Left renal pelvis (tissue), 4 donors: ENCODE measurements at places on chromosomes 12 and 14.

GRCh38 chr12:113194971-113195391, 9.5 kb downstream of the RITA1 start:
- DNase-seq = no peak

DNA sequence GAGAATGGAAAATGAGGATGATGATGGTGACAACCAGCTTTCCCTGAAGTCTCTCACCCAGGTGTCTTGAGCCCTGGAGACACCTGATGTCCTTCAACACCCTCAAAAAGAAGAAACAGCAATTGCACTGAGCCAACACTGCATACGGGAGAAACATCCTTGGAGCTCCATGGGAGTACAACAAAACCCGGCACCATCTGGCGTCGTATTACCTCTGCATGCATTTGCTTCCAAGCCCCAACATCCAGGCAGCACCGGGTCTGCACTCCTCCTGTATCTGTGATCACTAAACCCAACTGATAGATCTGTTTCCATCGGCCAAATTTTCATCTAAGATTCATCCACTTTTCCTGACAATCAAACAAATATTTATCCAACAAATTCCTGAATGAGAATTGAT, 249.9 kb downstream of the DPF3 start:
- no peak for DNase-seq

- DNase-seq = no peak
These were observed 5.9 kb downstream of the DGLUCY start for GRCh38 chr14:91119556-91120311.

GRCh38 chr12:107843351-107844311, 69.1 kb downstream of the ASCL4 start:
- no peak for DNase-seq

DNA sequence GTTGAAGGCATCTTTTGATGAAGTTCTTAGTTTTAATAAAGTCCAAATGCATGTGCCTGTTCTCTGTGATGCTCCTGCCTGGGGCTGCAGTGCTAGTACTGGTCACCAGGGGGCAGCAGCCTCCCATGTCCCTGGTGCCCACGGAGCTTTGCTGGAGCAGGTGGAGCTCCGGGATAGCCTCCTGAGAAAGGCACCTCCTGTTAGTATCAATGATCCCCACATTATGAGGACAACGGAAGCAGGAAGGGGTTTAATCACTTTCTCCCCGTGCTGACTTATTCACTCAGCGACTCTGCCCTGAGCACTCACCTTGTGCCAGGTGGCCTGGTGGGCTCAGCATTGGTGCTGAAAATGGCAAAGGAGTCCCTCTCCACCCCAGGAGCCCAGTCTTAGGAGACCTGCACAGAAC, 123.0 kb upstream of the PZP start:
- no peak for DNase-seq

- no peak for DNase-seq
These were observed 2.5 kb downstream of the P2RX2 start for GRCh38 chr12:132620899-132621656.

- no peak for DNase-seq
These were observed 13.9 kb upstream of the ERC1 start for GRCh38 chr12:977156-977555.

- DNase-seq = no peak
These were observed 17.4 kb upstream of the DRAM1 start for GRCh38 chr12:101859664-101860607.

DNA sequence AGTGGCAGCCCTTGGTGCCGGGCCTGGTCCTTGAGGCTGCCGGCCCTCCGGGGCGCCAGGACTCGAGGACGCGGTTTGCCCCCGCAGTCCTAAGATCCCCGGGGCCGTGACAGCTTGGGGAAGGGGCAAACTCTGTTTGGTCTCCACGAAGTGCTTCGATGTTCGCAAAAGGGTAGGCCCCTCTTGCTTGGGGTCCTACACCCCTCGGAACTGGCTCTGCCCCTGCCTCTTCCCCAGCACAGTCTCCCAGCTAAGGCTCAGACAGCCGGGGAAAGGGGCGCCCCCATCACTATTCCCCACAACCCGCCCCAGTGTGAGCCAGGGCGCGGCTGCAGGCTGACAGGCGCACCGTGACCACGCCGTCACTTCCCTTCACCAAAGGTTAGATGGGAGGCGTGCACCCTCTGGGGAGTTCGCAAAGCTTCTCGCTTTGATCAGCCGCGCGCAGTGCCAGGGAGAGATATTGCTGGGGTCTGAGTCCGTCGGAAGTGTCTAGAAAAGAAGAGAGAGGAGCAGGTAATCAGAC, 7.2 kb upstream of the OTX2 start:
- no peak for DNase-seq

DNA sequence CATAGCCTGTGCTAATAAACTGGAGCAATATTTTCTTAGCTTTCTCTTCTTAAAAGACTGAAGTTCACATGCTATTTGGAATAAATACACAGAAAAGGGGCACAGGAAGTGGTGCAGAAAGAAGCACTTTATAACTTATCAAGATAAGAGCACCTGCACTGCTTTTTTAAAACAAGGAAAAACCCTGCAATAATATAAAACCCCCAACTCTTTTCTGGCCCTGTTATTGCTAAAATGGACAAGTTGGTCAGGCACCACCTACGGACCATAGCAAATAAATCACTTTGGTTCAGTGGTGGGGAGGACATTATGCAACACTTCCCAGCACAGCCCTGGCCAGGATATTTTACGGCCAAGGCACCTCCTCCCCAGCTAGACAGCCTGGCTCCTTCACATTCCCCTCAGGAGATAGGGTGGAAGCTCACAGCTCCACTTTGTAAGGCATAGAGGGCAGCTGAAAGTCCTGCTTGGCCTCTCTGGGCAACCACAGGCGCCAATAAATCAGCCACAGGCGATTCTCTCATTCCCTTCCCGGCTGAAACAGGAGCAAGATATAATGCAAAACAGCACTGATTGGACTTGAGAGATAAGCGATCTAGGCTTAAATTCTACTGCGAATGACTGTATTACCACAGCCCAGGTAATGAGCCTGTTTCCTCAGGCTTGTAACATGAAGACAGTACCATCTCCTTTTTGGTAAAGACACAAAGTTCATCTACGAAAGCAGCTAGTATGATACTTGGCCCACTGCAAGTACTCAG, 2.0 kb downstream of the ZBTB25 start:
- no peak for DNase-seq

DNA sequence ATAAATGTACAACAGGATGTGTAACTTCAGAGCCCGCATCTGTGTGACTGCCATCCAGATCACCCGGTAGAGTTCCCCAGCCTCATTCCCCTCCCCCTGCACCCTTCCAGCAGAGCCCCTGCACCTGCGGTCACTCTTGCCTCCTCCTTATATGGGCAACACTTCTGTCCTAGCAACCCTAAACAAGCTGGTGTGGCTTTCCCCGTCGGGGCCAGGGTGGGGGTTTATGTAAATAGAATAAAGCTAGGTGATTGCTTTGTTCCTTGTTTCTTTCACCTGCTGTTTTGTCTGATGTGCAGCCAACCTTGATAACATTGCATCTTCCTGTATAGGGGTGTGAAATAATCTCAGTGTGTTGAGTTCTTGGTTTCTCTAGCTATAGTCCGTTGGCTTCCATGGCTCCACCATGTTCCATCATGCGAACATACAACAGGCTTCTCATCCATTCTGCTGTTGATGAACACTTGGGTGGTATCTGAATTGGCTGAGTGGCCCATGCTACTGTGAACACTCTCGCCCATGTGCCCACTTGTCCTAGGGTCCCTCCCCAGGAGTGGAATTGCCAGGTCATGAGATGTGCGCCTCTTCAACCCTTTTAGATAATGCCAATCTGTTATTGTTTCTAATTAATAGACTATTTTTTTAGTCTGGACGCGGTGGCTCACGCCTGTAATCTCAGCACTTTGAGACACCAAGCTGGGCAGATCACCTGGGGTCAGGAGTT, 102.2 kb downstream of the KIF26A start:
- DNase-seq = no peak

- DNase-seq = no peak
These were observed 6.0 kb downstream of the B4GALNT1 start for GRCh38 chr12:57626921-57627445.

GRCh38 chr12:52390739-52391617, 5.5 kb upstream of the KRT84 start:
- DNase-seq = no peak

DNA sequence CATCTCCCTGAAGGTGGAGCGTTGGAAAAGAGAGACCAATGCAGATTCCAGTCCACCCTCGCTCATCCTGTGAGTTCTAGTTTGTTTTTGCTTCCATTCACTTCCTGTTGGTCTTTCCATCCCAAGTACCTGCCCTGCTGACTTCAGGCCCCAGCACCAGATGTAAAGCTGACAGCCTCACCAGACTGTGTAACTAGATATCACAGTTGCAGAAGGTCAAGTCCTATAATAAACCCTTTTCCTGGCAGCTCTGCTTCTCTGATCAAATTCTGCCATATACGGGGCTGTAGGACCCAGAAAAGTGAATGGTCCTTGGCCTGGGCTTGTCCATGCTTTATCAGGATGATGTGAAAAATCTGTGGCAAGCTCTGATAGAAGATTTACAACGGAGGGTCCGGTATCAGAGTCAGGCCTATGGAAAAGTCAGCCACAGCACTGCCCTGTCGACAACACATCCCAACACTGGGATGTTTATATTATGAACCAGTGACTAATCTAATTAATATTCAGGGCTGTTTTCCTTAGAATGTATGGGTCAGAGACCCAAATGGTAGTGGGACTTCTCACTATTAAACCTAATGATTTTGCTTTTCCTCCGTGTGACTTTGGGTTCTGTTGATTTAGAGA, 42.1 kb downstream of the CCDC175 start:
- DNase-seq = no peak

DNA sequence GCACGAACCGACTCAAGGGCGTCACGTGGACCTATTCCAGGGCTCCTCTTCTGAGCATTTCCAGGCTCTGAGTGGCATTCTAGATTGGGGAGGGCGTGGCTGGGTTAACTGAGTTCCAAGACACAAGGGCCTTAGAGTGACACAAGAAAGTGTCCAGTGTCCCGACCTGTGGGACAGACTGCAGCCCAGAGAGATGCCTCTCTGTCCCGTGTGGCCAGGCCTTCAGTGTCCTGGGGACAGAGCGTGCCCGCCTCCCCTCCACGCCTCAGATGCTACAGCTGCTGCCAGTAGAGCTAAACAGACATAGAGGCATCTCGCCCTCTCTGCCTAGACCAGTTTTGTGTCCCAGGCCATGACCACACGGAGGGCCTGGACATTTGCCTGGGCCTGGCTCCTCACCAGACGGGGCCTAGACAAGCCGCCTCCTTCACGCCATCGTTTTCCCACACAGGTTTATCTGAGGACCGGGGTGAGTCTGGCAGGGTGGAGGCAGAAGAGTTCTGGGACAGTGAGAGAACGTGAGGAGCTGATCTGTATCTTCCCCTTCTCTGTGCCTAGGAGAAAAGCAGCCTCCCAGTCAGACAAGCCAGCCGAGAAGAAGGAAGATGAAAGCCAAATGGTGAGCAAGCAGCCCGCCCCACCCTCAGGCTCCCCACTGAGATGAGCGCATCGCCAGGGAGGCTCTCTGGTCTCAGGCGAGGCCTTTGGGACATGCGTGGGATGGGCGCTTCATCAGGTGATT, 27.1 kb downstream of the DEGS2 start:
- no peak for DNase-seq

GRCh38 chr14:104020471-104020870, 65.0 kb upstream of the ASPG start:
- no peak for DNase-seq

DNA sequence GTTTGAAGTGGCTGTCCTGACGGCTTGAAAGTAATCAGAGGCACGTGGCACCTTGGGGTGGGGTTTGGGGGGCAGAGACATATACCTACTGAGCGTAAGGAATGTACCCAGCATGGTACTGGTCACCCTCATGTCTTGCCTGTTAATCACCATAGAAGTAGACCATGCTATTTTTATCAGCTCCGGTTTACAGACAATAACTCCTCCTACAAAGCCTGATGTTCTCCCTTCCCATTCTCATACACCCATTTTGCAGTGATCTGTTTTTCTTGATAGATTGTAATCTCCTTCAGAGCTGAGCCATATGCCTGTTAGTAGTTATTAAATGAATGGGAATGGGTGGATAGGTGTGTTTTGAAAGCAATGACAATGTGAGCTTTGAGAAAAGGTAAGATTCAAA, 10.5 kb downstream of the EVL start:
- no peak for DNase-seq
